ENCODE measurements at places on chromosomes 7 and 10.

DNA sequence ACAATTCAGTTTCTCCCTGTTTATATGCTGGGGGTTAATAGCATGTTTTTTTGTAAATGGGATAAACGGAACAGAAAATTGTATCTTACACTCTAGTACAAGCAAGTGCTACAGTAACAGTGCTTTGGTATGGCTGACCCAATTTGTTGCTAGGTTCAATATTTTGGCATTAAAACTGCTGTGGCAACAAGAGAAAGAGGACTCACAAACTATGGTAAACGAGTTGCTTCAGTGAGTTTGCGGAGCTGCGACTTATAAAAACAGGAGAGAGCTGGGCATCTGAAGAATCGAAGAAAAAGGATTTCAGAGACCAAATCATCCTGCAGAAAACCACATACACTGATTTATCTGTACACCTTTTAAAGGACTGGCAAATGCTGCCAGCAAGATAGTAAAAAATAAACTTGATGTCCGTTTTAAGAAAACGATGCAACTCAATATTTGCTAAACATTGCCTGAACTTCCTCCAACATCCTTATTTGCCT lies 2.2 kb downstream of the GLUD1 start:
- DNase-seq, result no peak

DNA sequence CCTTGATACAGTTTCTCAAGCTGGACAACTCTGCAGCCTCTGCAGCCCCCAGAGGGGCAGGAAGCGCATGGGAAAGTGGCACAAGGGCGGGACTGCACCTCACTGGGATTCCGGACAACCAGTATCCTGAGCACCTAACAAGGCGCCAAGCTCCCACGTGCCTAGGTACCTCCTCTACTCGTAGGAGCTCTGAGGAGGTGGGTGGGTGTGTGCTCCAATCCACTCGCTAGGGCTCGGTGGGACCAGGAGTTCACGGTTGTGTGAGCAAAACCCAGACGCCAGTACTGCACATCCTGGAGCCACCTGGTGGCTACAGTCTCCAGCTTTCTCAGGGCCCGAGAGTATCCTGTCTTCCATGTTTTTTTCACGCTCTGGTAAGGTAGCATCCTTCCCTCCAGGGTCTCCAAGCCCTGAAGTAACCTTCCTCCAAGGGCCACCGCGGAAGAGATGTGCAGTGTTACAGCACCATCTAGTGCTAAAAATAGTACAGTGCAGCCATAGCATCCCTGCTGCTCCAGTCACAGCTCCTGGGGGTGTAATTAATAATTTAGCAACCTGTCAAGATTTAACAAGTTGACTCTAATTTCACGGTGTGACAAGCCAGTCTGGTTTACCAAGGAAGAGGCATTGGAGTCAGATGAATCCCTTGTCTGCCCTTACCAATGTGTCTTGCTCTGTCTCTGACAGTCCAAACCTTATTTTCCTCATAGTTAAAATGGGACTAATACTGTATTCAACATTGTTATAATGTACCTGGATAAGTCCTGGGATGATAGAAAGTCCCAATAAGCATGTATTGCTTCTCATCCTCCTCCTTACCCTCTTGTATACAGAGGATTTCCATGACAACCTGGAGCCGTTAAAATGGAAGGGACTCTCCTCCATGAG lies 70.4 kb downstream of the HERPUD2 start:
- peak; percentile 43 for DNase-seq

DNA sequence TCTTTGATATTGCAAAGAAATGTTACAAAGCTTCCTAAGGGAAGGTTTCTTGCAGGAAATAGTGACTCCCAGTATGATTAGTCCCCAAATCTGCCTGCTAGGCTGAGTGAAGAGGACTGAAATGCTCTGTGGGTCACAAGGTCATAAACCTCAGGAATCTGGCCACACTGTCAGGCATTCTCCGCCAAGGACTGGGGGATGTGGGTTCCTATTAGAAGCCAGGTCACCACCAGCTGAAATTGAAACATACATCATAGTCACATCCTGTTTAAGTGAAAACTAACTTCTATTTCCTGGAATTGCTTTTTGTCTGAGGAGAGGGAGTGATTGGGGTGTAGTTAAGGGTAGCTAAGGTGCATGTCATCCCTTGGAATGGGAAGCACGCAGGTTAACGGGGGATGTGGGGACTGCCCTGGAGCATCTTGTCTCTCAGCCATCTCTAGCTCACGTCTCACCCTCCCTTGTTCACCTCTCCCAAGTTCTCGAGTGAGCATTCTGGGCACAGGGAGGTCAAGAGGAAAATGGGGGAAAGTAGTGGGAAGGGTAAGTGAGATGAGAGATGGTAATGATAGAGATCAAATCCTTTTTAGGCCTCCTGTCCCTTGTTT lies 12.0 kb upstream of the GSAP start:
- no peak for DNase-seq

GRCh38 chr7:130954918-130955564 lies 221.0 kb upstream of the KLF14 start:
- no peak for DNase-seq

DNA sequence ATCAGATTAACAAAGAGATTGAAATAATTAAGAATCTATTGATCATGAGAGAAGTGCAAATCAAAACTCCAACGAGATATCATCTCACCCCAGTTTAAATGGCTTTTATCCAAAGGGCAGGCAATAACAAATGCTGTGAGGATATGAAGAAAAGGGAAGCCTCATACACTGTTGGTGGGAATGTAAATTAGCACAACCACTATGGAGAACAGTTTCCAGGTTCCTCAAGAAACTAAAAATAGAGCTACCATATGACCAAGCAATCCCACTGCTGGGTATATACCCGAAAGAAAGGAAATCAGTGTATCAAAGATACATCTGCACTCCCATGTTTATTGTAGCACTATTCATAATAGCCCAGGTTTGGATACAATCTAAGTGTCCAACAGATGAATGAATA lies 13.8 kb downstream of the FGL2 start:
- DNase-seq, result no peak

GRCh38 chr10:44966816-44967509 lies 7.4 kb downstream of the RASSF4 start:
- no peak for DNase-seq

GRCh38 chr7:112800486-112800885 lies 10.3 kb upstream of the TMEM168 start:
- DNase-seq, result no peak

All from Panc1 (cell line).